NCI-H446 (cell line): ENCODE measurements at places on chromosomes 5 and 9.

DNA sequence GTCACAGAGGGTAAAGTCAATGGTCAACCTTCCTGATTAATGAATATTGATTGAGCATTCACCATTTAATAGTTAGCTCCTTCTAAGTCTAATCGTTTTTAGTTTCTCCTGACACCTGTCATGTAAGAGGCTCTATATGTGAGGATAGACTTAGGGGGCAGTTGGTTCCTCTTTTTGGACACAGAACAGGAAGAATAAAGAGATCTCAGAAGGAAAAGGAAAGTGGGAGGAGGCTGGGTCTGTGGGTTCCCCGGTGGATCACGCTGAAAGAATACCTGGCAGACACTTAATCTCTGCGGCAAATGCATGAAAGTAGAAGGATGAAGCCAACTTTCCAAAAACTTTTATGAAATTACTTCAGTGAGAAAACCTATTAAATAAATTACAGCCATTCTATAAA is 98.4 kb downstream of the PDE4D start:
- DNase-seq, result no peak

DNA sequence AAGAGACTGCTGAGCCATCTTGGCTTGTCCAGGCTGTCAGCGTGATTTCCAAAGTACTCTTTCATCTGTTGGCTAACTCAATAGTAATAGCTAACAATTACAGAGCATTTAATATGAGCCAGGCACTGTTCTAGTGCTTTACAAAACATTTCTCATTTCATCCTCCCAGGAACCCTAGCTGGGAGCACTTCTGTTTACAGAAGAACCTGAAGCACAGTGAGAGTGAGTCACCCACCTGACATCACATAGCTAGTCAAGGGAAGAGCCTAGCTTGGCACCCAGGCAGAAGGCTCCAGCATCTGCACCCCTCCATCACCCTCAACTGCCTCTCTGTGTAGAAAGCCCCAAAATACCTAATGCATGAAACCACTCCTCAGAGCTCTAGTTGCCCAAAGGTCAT is 57.5 kb upstream of the IQGAP2 start:
- no peak for DNase-seq

- DNase-seq, result no peak
Observed at GRCh38 chr5:176180339-176180738, 57.9 kb upstream of the SIMC1 start.

DNA sequence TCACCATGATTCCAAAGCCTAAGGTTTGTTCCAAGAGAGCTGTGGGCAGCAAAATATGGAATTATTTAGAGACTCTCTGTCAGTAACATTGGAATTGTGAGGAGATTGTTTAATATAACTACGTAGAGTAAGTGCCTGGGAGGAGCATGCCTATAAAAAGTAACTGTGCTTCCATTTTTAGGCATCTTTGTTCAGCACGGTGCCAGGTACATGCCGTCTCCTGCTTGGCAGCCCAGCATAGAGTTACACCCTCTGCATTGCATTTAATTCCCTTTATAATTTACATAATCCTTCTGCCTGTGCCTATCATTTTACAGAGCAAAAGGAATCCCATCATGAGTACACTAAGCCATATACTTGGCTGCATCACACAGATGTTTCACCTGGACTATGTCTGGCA is 32.1 kb upstream of the ALDH1A1 start:
- DNase-seq, result no peak

GRCh38 chr5:148382961-148383360 is 797 bp upstream of the FBXO38 start:
- no peak for DNase-seq

GRCh38 chr5:76735762-76736545 is 20.0 kb downstream of the F2R start:
- DNase-seq, result no peak

- no peak for DNase-seq
Observed at GRCh38 chr9:123455187-123455586, 99.2 kb downstream of the CRB2 start.

DNA sequence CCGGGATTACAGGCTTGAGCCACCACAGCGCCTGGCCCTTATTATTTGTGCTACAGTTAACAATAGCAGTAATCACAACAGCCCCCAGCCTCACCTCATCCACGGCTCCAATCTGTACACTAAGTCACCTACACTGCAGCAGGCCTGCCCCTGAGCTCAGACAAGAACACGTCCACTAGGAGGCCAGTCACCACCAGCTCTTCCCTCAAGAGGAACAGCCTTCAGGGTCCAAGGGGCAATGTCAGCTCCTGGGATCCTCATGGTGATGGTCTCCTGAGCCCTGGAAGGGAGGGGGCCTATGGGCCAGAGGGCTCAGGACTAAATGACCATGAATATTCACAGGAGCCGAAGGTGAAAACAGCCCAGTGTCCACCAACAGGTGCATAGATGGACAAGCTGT is 67.7 kb downstream of the VAV2 start:
- DNase-seq, result no peak

- no peak for DNase-seq
Observed at GRCh38 chr9:37201581-37201980, 81.2 kb downstream of the ZCCHC7 start.

DNA sequence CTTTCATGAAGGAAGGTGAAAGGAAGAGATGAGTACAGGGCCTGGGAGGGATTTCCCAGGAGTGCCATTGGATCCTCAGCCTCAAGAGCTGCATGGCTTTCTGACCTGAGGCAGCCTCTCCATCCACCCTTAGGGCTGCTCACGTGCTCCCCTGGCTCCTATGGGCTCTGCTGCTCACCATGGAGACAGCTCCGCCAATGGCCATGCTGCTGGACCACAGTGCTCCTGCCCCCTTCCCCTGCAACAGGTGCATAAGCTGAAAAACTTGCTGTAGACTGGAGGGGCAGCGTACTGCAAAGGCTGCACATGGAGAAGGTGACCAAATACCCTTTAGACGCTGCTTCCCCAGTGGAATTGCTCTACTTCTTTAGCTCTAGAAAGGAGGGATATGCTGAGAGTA is 112.7 kb upstream of the PANK3 start:
- no peak for DNase-seq

DNA sequence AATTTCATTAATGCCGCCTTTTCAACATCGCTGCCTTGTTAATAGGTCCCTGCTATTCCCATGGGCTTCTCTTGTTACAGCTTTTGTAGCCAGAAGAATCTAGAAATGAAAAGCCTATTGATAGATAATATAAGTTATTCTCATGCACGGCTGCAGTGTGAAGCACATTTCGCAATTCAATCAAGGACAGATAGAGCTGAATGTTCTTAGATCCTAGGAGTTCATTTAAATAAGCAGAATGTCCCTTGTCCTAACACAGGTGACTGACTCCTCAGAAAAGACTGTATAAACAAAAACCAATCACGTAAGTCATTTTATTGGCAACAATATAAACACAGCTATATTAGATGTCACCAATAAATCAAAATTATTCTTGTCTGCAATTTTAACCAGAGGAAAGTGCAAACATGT is 9.4 kb downstream of the GLIS3 start:
- DNase-seq, result no peak

GRCh38 chr5:72785801-72786200 is 30.7 kb upstream of the TNPO1 start:
- no peak for DNase-seq

DNA sequence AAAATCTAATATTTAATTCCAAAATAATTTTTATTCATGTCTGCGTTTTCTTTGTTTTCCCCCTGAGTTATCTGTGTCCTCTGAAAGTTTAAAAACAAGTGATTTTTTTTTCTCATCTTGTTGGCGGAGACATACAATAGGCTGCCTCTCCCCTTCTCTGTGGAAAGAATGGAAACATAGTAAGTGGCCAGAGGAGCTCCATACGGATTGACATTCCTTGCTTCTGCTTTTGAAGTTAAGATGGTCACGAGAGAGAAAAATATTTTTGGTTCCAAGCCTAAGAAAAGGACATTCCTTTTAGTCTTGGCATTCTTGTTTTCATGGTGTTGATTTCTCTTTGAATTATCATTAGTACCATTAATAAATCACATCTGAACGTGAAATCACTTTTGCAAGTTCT is 28.3 kb downstream of the ZNF462 start:
- no peak for DNase-seq

GRCh38 chr9:78235762-78236550 is at the start of gene CEP78:
TSS of gene CEP78 (plus strand) at chr9:78236075. CDS start at chr9:78236351, 276 bp downstream.
- peak; percentile 38 for DNase-seq

- peak; percentile 28 for DNase-seq
Observed at GRCh38 chr5:162209005-162209605, 141.5 kb downstream of the GABRG2 start.

- DNase-seq, result no peak
Observed at GRCh38 chr9:123339666-123340510, 16.1 kb upstream of the CRB2 start.

GRCh38 chr9:7266911-7267595 is 509.3 kb downstream of the KDM4C start:
- no peak for DNase-seq

- DNase-seq, result no peak
Observed at GRCh38 chr5:173217626-173218397, 17.2 kb downstream of the NKX2-5 start.

- no peak for DNase-seq
Observed at GRCh38 chr5:39411061-39411460, 13.7 kb downstream of the DAB2 start.

DNA sequence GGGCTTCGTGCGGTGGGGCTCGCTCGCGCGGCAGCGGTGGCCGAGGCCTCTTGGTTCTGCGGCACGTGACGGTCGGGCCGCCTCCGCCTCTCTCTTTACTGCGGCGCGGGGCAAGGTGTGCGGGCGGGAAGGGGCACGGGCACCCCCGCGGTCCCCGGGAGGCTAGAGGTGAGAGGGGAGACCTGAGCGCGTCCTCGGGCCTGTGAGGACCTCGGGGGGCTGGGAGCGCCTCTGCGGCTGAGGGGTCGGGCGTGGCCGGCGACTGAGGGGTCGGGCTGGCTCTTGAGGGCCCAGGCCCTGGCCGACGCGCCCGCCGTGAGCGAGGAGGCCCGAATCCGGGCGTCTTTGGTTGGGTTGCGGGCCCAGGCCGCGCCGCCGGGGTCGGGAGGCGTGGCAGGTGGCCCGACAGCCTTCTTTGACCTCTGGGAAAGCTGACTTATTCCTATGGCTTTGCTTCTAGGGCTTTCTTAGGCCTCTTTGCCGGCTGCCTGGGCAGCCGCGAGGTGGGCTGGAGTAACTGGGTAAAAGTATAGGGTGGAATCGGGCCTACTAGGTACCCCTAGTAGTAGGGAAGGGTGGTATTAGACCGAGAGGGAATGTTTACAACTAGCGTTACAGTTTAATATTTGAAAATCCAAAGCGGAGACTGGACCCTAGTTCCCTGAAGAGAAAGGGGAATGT is at the start of gene CANX:
Gene CANX (plus strand): TSS at position 33 of the 681 bp plus-strand sequence. CDS start 6,715 bp downstream, outside the sequence.
- DNase-seq, result no peak

- peak; percentile 41 for DNase-seq
Observed at GRCh38 chr9:94668928-94669729, 29.8 kb upstream of the FBP1 start.

GRCh38 chr5:142888469-142889085 is 118.4 kb downstream of the ARHGAP26 start:
- DNase-seq, result peak; percentile 58
